NAMALWA (cell line): ENCODE measurements at places on chromosomes 11 and 22.

DNA sequence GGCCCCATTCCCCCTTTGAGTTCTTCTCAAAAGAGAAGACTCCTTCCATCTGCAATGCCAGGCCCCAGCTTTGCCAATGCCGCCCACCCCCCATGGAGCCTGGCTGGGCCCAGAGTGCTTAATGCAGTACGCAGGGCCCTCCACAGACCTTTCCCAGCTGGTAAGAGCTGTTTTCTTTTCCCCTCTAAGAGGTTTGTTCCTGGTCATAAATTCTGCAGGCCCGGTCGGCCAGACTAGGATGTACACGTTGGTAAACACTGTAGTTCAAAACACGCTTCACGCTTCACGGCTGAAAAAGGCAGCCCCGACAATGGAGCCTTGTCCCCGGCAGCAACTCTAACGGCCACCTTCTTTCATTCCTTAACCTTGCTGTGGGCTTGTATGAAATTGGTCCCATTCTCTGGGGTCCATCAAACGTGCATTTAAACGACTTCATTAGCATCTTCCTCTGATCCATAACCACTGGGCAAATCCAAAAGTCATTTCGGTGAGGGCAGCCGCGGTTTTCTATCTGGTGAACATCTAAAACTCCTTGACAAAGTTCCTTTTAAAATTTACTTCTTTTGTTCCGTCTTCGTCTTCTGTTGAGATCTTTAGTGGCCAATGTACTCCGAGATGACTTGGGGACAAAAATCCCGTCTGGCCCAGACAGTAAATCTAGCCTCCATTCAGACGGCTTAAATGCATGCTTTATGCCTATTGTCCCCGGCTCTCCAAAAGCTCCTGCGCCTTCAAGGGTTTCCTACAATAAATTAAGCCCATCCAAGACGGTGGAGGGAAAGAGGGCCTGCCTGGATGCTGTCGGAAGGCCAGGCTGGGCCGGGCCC lies 60.0 kb upstream of the MYEOV start:
- no peak for DNase-seq

GRCh38 chr11:21396342-21397008 lies 727.1 kb downstream of the NELL1 start:
- no peak for DNase-seq

GRCh38 chr11:92558323-92558722 lies 333.7 kb downstream of the FAT3 start:
- no peak for DNase-seq

- DNase-seq: no peak
These were observed 116.2 kb downstream of the KCNQ1OT1 start for GRCh38 chr11:2583605-2583958.

DNA sequence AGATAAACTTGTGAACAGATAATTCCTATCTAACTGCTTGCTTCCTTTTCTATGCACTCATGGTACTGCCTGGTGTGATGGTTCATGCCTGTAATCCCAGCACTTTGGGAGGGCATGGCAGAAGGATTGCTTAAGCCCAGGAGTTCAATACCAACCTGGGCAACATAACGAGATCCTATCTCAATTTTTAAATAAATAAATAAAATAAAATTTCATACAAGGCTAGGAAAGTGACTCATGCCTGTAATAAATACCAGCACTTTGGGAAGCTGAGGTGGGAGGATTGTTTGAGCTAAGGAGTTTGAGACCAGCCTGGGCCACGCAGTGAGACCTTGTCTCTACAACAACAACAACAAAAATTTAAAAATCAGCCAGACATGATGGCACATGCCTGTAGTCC lies 166.6 kb downstream of the COMMD9 start:
- no peak for DNase-seq

GRCh38 chr11:57290288-57290687 lies 34.5 kb downstream of the TNKS1BP1 start:
- DNase-seq: no peak
